Effector CD4-positive, alpha-beta T cell (primary cell): ENCODE measurements at places on chromosomes 16 and 17.

DNA sequence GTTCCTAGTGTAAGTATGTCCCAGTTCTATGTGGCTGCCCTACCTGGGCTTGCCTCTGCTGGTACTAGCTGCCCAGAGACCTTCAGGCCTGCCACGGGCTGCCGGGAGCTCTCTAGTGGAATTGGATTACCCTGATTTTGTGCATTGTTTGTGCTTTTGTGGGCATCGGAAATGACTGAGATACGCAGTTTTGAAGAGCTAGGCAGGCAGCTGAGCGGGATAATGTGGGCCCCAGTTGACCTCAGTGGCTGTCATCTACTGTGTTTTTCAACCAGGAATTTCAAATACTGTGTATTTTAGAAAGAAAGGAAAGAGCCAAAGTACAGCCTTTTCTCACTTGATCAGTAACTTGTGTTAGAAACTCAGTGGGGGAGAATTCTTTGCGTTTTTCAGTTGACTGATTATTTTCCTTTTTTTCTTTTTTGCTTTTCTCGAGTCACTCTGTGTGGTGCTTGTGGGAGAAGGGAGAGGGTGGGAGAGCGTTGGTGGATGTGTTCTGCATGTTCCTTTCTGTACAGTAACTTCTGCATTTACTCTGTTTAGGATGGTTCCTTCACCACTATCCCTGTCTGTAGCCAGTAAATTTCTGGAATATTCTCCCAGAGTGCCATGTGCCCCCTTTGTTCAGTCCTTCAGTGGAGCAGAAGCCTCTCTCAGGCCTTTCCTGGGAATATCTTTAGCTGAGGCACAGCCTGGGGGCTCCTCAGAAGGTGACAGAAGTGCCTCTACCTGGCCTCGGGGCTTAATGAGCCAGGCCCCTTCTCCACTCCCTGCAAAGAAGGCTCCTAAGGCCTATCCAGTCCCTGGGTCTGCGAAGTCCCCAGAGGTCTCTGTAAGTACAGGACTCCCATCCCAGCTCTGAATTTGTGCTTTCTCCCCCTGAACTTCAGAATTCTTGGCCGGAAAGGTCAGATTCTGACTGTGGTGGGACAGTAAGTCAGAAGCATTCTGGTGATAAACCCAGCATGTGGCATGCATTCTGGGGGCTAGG is 15.0 kb upstream of the SLC12A3 start:
- no peak for DNase-seq

DNA sequence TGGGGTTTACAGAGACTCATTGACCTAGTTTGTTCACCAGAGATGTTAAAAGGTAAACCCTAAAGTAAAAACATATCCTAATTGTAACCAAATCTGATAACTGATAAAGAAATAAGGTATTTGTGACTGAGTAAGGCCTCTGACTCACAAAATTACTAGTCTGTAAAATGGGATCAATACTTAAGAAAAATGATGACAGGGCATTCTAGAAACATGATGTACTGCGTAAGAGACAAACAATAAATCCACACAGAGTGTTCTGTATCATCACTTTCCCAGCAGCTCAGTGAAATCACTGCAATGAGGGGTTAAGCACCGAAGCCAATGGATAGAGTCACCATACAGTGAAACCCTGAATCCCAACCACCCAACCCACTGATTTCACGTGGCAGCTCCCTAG is 91.5 kb downstream of the VPS53 start:
- DNase-seq, result no peak

DNA sequence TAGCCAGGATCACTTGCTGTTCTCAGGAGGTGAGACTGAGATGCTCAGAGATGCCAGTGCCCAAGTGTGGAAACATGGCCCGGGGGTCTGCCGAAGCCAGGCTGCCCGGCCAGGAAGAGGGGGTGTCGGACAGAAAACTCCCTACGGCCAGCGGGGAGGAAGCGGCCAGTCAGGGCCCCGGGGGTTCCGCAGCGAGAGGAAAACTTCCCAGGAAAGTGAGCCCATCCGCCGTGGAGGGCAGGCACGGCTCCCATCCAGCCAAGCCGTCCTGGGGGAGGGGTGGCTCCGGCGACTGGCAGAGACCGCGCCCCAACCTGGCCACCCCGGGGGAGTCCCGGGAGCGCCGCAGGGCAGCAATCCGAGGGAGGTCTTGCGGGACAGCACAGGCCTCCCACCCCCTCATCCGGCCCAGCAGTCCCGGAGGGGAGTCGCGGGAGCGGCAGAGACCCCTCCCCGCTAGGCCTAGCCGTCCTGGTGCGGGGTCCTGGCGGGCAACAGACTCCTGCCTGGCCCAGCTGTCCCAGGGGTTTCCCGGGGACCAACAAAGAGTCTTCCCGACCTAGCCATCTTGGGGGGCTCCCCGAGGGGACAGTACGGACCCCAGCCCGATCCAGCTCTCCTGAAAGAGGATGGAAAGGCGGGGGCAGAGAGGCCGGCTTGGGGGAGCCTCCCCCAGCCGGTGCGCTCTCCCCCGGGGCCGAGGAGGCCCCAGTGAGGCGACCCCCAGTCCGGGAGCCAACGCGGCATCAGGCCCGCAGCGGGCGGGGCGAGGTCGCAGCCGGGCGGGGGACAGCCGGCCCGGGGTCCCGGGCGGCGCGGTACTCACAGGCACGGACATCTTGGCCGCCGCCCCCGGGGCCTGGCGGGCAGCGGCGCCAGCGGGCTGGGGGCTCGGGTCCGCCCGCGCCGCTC is 13.8 kb upstream of the BCAR1 start:
- DNase-seq, result no peak

- no peak for DNase-seq
Measured at GRCh38 chr17:261635-262034, 80.2 kb upstream of the DOC2B start.
